ENCODE measurements at places on chromosomes 1 and 21. TPM values are rescaled to one million over a fixed set of nuclear protein-coding genes. Genes with fewer than 3 reads are reported as not detected.

LCE1D gene
- not detected for total RNA-seq

GPX7 gene
- 45.2 TPM for total RNA-seq

PEAR1 gene
- 5.6 TPM for total RNA-seq

AADACL3 gene
- total RNA-seq = not detected

CBR3 gene
- 26.3 TPM for total RNA-seq

NTMT2 gene
- total RNA-seq = not detected

VHLL gene
- total RNA-seq = not detected

OPN3 gene
- total RNA-seq = 11.1 TPM

LCE2C gene
- not detected for total RNA-seq

F13B gene
- total RNA-seq = not detected
